Activated CD8-positive, alpha-beta T cell treated with anti-CD3 and anti-CD28 coated beads, Interleukin-2, amount 10 ng/mL, durations not matched to agents 7 days and 5 days (primary cell): ENCODE measurements at places on chromosomes 7 and 10.

GRCh38 chr7:127798023-127798422 lies 146.0 kb downstream of the SND1 start:
- DNase-seq = no peak

DNA sequence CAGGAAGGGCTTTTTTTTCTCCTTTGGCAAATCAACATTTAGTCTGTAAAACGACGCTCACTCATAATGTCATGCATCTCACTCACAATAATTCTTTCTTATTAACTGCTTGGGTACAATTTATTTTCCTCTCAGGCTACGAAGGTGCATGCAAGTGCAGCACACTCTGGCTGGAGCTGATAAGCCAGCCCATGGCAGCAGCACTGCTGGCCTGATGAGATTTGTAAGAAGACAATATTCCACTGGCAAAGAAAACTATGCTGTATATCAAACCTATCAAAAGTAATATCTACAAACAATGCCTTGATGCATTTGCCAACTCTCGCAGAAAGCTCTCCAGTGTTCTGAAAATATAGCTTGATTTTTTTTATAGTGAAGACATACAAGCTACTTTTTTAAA lies 170.0 kb upstream of the PHF14 start:
- no peak for DNase-seq

GRCh38 chr10:69421611-69422308 lies 5.0 kb upstream of the TACR2 start:
- DNase-seq = no peak

- DNase-seq = no peak
These were observed 98.0 kb upstream of the MBL2 start for GRCh38 chr10:52870562-52870961.

GRCh38 chr10:31728698-31729224 lies 199.9 kb downstream of the ARHGAP12 start:
- no peak for DNase-seq

GRCh38 chr7:107690611-107691010 lies 30.0 kb downstream of the SLC26A4 start:
- DNase-seq = no peak

GRCh38 chr10:122738031-122738430 lies 38.4 kb upstream of the C10orf120 start:
- no peak for DNase-seq

DNA sequence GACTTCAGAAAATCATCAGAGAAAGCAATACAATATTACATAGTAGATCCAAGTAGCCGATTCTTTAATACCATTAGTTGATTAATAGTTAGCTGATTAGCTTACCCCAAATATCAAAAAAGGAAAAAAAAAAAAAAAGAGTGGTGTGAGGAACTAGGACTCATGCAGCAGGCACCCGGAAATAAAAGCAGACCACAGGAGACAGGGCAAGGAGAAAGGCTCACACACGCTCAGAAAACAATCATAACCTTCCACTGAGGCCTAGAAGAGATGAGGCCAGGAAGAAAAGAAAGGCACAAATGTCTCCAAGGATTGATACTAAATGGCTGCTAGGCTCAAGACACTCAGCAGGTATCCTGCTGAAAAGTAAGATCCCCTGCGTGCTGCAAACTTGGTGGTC lies 25.9 kb downstream of the TRDMT1 start:
- DNase-seq = peak; percentile 29

DNA sequence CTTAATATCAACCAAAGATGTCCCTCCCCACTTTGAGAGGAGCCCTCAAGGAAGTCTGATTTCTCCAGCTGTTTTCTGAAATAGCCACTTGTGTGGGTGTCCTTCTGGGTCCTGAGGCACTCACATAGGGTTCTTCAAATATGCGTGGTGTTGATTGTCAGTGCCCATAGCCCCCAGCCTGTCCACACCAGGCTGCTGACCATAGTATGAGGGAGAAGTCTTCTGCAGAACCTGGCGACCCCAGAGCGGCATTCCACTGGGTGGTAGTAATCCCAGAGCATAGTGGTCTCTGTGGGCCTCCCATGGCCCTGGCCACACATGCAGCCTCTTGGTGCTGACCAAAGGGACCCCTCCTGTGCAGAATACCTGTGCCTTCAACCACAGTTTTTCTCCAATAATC lies 82.7 kb upstream of the MACROH2A2 start:
- no peak for DNase-seq

DNA sequence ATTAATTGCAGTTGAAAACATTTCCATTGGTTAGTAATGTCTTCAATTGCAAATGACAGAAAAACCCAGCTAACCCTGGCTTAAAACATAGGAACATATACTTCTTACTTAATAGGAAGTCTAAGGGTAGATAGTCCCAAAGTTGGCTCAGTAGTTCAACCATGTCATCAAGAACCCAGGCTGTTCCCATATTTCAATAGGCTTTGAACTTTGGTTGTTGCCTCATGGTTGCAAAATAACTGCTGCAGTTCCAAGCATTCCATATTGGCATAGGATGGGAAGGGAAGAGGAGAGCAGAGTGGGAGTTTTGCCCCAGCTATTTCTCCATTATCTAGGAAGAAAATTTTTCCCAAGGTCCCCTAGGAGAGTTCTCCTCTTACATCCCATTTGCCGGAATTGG lies 81.4 kb upstream of the EEPD1 start:
- DNase-seq = no peak

DNA sequence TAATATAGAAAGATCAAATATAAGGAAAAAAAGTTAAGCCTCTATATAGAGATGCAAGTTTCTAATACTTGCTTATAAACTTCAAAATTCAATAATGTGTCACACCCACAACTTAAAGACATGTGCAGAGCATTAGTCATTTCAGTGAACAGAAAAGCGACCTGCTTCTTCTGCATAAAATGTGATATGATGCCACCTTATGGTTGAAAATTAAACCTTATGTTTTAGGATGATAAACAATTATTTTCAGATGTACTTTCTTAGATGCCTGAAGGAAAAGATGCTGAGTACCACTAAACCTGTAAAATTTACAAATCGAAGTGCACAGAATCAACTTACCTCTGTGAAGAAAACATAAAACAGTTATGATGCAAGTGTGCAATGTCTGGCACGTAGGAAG lies 96.0 kb downstream of the MTERF1 start:
- no peak for DNase-seq

- DNase-seq = no peak
These were observed 101.5 kb downstream of the ZMIZ1 start for GRCh38 chr10:79170226-79170752.

DNA sequence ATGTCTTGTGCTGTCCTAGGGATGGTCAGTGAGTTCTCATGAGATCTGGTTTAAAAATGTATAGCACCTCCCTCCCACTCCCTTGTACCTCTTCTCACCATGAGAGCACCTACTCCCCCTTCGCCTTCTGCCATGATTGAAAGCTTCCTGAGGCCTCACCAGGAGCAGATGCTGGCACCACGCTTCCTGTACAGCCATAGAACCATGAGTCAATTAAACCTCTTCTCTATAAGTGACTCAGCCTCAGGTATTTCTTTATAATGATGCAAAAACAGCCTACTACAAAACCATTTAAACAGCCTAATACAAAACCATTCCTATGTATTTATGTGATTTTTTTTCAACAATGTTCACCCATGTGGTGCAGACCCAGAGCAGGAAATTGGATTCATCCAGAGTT lies 32.0 kb downstream of the KDM7A start:
- DNase-seq = no peak

DNA sequence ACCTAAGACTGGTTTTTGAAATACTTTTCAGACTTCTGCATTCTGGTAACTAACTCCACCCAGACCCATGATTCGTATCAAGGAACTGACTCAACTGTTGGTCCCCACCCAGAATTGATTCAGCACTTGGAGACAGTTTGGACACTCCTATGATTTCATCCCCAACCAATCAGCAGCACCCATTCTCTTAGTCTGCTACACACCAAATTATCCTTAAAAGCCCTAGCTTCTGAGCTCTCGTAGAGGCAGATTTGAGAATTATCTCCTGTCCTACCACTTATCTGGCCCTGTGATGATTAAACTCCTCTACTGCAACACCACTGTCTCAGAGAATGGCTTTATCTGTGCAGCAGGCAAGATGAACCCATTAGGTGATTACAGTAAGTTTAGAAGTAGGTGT lies 7.7 kb upstream of the GSTO1 start:
- DNase-seq = no peak

- no peak for DNase-seq
These were observed 125.9 kb downstream of the SLIT1 start for GRCh38 chr10:97059872-97060205.

DNA sequence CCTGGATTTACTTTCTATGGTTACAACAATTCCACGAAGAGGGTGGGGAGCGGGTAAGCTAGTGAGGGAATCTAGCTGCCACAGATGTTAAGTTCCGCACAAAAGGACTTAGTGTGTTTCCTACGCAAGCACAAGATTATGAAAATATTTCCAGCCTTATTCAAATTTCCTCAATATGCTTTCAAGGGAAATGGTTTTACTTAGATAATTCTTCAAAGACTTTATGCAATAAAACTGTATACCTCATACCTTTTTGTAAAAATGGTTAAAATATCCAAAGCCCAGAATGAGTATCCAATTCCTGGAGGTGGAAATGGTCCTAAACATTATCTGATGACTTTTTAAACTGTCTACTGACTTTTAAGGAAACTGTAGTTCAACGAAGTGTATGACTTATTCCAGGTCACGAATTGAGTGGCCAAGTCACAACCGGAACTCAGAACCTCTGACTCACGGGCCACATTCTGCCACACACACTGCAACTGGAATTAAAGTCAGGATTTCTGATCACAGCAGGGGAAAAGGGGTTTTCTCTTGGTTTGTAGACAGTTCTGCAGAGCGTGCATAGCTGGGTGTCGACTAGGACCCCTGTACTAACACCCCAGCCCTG lies 20.2 kb upstream of the INSIG1 start:
- DNase-seq = no peak

- DNase-seq = no peak
These were observed 917.0 kb downstream of the TYW1 start for GRCh38 chr7:67913604-67914003.

DNA sequence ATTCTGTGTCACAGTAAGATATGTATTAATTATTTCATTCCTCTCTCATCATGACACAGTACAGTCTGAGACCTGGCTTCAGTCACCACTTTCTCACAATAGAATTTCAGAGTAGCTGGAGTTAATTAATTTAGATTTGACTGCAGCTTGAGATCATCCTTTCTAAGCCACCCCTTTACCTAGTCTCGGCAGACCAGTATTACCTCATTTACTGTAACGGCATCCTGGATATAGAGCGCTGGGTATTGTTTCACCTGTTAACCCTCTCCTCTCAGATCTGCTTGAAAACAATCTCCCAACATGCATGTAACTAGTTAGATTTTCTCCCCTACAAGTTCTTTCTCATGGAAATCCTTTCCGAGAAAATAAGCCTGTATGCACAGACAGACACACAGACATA lies 1057.5 kb downstream of the GATA3 start:
- no peak for DNase-seq

- no peak for DNase-seq
These were observed 19.7 kb upstream of the FKBP9 start for GRCh38 chr7:32937344-32938174.

GRCh38 chr7:7526006-7526405 lies 9.7 kb downstream of the COL28A1 start:
- DNase-seq = no peak

GRCh38 chr7:50721160-50721559 lies 61.5 kb downstream of the GRB10 start:
- DNase-seq = no peak

DNA sequence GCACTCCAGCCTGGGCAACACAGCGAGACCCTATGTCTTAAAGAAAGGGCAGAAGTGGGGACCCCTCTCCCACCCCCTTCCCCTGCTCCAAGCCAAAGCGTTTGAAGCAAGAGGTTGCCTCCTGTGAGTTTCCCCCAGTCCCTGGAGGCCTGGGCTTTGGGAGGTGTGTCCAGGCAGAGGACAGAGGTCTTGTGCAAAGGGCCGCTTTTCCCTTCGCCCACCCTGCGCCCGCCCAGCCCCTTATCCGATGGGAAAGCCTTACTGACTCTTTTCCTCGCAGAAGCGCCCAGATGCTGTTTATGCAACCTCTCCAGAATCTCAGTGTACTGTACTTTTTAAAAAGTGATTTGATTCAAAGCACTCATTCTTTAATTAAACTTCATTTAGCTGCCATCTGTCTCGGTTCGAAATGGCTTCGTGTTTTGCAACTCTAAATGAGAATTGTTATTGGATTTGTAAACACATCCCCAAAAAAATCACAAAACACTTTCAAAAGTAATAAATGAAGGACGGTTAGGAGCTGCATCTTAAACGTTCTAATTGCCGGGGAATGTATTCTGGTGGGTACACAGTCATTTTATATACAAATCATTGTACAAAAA lies 50.5 kb upstream of the GTF2I start:
- DNase-seq = no peak

DNA sequence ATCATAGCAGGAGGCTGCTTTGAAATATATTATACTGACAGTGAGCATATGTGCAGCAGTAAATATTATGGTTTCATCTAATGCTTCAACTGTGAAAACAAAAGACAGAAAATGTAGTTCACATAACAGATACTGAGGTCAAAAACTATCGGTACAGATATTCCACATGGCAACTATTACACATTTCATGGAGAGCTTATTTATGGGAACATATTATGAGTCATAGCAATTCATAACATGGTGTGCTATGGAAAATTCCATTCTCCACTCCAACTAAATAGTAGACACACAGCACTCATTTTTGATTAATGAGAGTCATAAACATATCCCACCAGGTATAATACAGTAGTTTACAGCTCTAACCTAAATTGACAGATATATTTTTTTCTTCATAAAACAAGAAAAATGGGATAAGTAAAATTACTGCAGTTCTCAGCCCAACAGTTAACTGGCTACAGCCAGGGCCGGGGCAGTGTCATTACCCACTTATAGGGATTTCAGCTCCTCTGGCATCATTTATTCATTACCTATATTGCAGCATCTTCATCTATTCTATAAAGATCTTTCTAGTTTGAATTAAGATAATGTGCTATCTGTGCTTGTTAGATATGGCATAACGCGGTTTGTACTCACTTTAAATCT lies 475.6 kb upstream of the KLF6 start:
- DNase-seq = no peak

DNA sequence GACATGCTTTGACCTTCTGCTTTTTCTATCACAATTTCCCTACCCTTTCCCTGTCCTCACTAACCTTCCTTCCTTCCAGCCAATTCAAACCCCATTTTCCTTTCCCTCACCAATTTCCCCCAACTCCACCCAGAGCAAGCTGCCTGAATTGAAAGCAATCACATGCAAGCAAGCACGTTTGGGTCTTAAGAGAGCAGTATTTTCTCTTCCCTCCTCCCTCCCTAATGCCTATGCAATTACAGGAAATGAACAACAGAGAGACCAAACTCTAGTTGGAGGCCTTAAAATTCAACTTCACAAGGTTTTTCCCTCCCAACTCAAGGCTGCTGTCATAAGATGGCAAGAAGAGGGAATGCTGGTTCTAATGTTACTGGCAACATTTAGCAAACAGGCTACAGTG lies 117.2 kb downstream of the MYOF start:
- no peak for DNase-seq

DNA sequence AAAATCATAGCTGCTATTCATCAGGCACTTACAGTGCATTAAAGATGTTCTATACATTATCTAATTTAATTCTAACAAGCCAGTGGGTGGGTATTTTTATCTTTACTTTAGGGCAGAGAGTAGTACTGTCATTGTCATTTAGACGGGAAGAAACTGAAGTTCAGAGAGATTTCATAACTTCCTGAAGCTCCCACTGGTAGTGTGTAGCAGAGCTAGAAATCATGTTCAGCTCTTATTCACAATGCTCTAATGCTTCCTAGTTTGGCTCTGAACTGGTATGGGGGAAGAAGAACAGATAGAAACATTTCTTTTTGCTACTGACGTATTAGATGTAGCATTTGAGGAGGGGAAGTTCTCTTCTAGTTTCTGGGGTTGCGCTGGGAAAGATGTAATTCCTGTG lies 116.7 kb downstream of the CYP26A1 start:
- DNase-seq = no peak

GRCh38 chr10:124227055-124227975 lies 133.9 kb upstream of the CHST15 start:
- no peak for DNase-seq
